ENCODE measurements at places on chromosomes 6 and 20.

DNA sequence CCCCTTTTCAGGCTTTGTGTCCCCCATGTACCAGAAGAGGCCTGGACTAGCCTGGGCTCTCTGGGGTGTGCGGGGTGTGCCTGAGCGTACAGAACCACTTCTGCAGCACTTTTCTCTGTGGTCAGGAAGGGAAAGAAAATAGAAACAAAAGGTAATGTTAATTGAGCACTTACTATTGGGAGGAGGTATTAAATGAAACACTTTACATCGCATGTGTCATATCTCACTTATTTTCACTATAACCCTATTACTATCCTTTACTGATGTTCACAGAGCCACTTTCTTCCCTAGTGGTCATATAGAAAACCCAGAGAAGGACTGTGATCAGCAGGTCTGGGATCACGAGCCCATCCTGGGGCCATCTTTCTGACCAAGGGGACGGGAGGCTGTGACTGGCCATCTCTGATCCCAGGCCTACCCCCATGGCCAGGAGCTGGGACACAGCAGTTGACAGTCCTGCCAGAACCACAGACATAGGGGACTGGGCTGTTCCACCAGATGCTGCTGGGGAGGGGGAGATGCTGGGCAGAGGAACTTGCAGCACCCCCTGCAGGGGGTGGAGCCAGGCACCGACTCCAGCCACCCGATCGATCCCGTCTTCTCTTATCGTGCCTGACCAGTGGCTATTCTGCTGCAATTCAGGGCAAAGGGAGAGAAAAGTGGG lies 107.6 kb downstream of the VEGFA start:
- DNase-seq, result no peak

DNA sequence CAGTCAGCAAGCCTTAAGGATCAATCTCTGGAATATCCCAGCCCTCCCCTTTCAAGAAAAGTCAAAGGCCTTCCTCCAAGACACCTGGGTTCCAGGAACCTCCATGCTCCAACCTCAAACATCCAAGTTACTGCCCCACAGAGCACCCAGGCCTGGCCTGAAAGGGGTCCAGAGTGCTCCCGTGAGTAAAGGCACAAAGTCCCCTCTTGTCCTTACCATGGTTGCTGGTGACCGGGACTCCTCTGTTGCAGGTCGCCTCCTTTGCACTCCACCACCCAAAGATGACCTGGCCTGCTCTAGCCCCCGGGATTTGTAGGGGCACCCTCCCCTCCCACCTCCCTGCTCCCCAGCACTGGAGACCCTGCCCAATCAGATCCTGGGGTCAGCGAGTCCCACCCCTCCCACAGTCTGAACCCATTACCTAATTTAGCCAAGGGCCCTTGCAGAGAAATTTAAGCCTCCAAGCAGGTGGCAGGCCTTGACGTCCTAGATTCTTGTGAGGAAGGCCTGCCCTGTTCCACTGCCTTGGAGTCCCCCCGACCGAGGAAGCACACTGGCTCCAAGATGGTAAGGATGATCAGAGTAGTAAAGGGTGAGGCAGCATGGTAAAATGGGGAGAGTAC lies at the start of gene TNNC2:
Gene TNNC2, minus strand, starts transcription at position 283 of the 623 bp plus-strand sequence. Its CDS starts 64 bp downstream, at position 219.
- no peak for DNase-seq

DNA sequence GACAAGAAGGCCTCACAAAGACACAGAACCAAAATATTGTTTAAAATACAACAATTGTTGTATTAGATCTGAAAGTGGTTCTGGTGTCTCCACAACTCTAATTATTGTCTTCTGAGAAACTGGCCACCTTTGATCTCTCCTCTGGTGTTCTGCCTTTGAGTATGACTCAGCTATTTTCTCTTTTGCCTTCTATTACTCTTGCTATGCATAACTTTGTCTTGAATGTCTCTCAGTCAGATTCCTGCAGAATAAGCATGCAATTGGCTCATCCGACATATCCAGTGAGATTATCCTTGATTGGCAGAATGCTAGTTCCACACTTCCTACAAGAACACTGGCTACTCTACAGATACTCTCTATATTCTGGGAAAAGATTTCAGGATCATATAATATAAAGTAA lies 14.3 kb upstream of the EPM2A start:
- no peak for DNase-seq

- no peak for DNase-seq
Measured at GRCh38 chr6:118223316-118223715, 316.3 kb downstream of the SLC35F1 start.

GRCh38 chr6:27785294-27785693 lies 126.9 kb downstream of the OR2B2 start:
- DNase-seq, result no peak

DNA sequence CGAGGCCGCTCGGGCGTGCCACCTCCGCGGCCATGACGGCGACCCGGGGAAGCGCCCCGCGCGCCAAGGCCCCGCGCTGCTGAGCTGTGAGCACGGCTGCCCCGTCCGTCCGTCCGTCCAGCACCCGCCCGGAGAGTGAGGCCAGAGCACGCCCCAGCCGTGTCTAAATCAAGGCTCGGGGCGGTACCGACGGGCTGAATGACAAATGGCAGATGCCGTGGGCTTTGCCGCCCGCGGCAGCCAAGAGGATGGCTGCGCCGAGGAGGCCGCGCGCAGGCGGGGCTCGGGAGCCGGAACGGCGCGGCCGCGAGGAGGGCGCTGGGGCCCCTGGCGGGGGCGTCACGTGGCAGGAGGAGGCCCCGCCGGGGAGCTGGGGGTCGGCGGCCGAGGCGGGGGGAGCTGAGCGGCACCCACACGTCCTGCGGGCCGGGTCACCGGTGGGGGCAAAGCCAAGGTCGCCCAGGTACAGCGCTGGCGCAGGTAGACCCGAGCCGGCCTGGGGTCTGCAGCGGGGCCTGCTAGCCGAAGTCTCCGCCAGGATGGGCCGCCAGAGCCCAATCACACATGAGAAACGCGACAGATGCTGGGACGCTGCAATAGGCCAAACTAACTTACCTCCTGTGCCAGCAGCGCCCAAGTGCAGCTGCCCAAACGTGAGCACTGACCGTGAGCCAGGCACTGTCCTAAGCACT lies at the start of gene PLAGL1:
Gene PLAGL1, minus strand, starts transcription at position 140 of the 692 bp plus-strand sequence. CDS start 60,123 bp downstream, outside the sequence.
- peak; percentile 75 for DNase-seq

DNA sequence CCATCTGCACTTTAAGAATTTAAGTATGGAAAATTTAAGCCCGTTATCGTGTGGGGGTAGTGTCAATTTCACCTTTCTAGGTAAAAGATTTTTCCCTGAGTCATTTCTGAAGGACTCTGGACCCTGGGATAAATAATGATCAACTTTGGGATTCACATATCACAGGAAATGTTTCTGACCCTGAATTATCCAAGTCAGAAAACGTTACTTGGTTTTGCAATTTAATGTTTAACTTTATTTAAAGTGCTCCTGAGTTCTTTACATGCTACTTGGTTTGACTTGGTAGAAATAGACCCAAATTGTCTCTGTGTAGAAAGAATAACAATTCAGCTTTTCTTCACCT lies 1.5 kb upstream of the SLC17A3 start:
- DNase-seq, result no peak

GRCh38 chr6:56521454-56521853 lies 121.2 kb downstream of the DST start:
- no peak for DNase-seq

GRCh38 chr20:31505903-31506302 lies 8.3 kb upstream of the HM13 start:
- DNase-seq, result no peak

- peak; percentile 62 for DNase-seq
Measured at GRCh38 chr20:48180618-48181017, 395.3 kb upstream of the SULF2 start.

DNA sequence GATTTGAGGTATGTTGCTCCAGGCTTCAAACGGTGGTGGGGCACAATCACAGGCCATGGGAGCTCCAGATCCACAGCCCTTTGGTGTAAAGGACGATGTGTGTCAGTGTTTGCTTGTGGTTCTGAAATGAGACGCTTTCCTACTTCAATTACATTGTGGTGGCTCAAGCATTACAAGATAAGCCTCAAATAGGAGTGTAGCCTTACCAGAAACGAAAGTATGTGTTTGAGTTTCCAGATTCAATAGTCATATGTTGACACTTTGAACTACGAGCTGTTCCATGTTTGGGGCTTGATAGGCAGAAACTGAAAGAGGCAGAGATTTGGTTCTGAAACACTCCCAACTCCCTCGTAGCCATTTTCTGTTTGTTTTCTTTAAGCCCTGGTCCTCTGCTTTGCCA lies 187.1 kb downstream of the MYLK4 start:
- DNase-seq, result no peak

- DNase-seq, result no peak
Measured at GRCh38 chr6:29818892-29819291, 8.7 kb upstream of the HLA-G start.

- DNase-seq, result no peak
Measured at GRCh38 chr6:24827162-24827561, 28.4 kb upstream of the ARMH2 start.

DNA sequence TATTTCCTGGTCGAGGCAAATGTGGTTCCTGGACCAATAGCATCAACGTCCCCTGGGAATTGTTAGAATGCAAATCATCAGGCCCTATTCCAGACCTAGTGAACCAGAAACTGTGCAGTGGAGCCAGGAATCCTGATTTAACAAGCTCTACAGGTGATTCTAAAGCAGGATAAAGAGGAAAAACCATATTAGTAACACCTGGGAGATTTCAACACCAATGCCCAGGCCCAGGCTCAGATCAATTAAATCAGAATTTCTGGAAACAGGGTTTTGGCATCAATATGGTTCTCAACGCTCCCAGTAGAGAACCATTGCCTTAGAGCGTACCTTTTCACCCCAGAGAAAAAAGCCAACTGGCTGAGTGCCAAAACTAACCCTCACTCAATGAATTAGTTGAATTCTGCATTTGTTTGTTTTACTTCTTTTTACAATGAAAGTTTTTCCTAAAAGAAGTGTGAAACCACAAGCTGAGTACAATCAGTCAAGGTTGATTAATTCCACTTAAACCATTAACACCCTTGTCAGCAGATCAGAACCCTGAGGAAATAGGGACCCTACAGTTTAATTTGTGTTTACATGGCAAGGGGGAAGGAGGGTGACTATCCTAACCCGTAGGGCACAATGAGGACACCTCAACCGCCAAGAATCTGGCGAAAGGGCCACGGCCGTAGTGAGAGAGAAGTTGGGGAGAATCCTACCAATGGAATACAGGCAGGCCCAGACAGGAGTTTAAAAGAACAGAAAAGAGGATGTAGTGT lies 34.9 kb upstream of the LOC128125822 start:
- peak; percentile 6 for DNase-seq

GRCh38 chr6:168030218-168030746 lies 32.8 kb downstream of the KIF25 start:
- no peak for DNase-seq

GRCh38 chr6:149190224-149190831 lies 127.2 kb upstream of the TAB2 start:
- no peak for DNase-seq

- no peak for DNase-seq
Measured at GRCh38 chr6:12384357-12384912, 94.3 kb downstream of the EDN1 start.

DNA sequence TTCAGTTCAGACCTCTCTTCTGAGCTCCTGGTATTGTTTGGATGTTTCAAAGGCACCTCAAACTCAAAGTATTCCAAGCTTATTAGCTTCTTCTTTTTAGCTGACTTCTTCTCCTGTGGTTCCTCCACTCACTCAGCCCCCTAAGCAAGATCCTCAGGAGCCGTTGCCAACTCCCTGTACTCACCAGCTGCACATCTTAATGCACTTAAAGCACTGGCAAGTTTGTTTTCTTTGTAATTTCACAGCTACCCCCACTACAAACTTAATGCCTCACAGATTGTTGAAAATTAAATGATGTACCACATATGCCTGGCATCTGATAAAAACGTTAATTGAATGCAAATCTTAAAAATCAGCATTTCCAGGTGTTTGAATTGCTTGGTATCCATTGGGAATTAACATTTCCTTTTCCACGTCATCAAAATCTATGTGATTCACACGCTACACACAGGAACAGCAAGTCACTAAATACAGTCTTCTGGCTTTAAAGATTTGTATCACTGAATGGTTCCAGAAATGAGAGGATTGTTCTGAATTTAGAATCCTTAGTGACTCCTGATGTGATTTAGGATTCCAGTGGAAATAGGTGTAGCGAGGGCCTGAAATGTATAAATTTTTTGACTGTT lies 24.5 kb downstream of the CALHM6 start:
- DNase-seq, result no peak
